ENCODE measurements at places on chromosomes 1 and 21.

GRCh38 chr21:45270306-45270821 lies 17.3 kb downstream of the POFUT2 start:
- DNase-seq = no peak

- no peak for DNase-seq
Observed at GRCh38 chr1:159266832-159267231, 35.3 kb upstream of the FCER1A start.

- no peak for DNase-seq
Observed at GRCh38 chr21:46385846-46386733, 62.1 kb downstream of the PCNT start.

GRCh38 chr21:45297869-45298268 lies 10.2 kb upstream of the POFUT2 start:
- no peak for DNase-seq

DNA sequence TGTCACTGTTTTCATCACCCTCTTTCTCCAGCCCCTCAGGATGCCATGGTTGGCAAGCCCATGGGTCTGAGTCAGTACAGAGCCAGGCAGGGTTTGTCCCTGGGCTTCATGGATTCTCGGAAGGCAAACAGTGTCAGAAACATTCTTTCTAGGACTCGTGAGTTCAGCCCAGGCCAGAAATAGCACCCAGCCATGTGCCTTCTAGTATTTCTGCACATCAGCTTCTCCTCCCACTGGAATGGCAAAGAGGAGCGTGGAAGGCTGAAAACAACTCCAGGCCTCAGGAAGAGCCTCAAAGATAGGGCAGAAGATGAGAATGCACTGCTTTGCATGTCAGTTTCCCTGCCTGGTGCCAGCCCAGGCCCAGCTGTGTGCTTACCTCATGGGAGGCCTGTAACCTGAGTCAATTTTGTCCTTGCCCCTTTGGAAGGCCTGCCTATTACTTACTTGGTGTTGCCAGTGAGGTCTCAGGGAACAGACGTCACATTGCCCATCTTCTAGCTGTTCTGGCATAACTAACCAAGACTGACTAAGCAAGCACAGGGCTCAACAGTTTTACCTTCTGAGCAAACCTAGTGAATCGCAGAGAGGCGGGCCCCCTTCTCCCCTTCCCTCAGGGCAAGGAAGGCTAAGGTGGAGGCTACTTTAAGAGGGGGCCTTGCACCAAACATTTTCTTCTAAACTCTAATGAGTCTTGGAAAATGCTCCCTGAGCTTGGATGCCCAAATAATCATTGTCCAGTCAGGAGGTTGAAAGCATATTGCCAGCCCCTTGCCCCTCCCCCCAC lies 42.4 kb downstream of the GLUL start:
- DNase-seq = no peak

DNA sequence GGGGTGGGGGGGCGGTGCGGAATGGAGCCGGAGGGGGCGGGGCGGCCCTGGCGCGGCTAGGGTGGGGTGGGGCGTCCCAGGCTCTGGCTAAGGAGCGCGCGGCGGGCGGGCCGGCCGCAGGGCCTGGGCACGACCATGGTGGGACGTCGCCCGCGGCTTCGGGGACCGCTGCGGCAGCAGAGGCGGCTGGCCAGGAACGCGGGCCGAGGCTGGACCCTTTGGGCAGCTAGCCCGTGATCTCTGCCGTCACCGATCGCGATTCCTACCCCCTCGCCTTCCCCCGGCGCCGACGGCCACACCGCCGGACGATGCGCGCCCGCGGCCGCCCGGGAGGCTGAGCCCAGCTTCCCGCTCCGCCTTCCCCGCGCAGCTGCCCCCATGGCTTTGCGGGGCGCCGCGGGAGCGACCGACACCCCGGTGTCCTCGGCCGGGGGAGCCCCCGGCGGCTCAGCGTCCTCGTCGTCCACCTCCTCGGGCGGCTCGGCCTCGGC lies at the start of gene MAP3K21:
TSS of gene MAP3K21 (plus strand) at position 74 of the 491 bp plus-strand sequence. CDS start at position 379, 305 bp downstream.
- DNase-seq = no peak

GRCh38 chr1:110084227-110085078 lies 14.0 kb upstream of the ALX3 start:
- no peak for DNase-seq

- no peak for DNase-seq
Observed at GRCh38 chr1:79006564-79006963, at the start of gene ADGRL4. ADGRL4 (minus strand) TSS chr1:79006730; CDS start chr1:79006654, 76 bp downstream.

DNA sequence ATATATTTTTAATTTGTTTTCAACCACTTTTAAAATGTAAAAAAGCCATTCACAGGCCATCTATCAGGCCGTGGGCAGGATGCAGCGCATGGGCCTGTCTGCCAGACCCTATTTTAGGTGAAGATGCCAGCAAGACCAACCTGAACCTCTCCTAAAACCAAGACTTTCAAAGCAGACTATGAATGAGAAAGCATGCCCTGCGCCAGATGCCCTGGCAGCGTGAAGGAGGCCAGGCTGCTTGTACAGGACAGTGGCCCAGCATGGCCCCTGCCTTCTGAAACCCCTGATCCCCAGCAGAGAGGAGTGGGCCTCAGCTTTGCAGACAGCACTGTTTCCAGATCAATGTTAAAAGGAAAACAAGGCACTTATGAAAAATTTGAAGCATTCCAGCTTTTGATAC lies 31.6 kb downstream of the WDR4 start:
- no peak for DNase-seq

DNA sequence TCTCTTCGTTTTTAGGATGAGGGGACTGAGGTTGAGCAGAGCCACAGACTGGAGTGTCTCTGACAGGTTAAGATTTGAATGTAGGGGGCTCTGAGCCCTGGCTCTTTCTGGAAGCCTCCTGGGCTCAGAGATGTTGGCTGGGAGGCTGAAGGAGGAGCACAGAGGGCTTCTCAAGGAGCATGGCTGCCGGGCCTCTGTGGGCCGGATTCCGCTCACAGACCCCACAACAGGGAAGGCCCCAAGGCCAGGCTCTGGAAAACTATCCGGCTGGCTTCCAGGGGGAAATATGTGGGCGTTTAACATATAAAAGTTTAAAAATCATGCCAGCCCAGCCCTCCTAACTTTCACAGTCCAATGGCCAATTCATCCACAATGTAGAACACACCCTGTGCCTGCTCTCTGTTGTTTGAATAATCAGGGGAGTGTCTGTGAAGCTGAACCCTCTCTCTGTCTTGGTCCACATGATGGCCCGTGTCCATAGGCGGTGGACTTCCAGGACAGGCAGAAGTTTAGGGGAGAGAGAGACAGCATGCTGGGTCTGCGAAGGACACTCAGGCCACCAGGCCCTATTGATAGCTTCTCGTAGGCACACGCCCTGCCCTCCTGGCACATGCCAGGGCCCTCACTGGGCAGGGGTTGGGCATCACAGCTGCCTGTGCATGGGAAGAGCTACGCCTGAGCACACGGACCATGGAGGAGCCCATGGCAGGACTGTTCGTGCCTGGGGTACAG lies 10.8 kb downstream of the OBSCN start:
- no peak for DNase-seq

DNA sequence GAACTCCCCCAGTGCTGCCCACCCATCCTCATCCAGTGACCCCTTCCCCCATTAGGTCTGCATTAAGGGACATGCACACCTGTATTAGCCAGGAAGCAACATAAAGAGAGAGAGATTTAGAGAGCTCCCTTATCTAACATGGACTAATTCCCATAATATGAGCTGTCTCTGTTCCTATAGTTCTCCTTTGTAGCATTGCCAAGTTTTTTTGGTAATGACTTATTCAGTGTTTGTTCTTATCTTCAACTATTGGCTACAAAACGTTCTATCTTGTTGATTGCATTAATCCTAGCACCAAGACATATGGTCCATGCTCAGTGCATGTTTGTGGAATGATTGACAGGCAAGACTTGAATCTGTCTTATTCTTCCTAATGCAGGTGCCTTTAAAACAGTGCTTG lies 264.0 kb downstream of the ADGRL2 start:
- DNase-seq = no peak

DNA sequence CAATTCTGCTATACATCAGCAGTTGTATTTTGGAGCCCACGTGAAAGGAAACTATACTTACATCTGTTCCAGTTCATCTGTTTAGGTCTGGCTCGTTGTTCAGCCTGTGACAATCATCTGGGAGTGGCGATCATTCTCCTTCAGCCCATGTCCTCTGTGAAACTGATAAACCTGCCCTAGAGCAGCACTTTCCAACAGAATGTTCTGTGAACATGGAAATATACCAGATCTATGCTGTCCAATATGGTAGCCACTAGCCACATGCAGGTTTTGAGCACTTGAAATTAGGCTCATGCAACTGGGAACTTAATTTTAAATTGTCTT lies 24.5 kb upstream of the COQ8A start:
- DNase-seq = no peak

DNA sequence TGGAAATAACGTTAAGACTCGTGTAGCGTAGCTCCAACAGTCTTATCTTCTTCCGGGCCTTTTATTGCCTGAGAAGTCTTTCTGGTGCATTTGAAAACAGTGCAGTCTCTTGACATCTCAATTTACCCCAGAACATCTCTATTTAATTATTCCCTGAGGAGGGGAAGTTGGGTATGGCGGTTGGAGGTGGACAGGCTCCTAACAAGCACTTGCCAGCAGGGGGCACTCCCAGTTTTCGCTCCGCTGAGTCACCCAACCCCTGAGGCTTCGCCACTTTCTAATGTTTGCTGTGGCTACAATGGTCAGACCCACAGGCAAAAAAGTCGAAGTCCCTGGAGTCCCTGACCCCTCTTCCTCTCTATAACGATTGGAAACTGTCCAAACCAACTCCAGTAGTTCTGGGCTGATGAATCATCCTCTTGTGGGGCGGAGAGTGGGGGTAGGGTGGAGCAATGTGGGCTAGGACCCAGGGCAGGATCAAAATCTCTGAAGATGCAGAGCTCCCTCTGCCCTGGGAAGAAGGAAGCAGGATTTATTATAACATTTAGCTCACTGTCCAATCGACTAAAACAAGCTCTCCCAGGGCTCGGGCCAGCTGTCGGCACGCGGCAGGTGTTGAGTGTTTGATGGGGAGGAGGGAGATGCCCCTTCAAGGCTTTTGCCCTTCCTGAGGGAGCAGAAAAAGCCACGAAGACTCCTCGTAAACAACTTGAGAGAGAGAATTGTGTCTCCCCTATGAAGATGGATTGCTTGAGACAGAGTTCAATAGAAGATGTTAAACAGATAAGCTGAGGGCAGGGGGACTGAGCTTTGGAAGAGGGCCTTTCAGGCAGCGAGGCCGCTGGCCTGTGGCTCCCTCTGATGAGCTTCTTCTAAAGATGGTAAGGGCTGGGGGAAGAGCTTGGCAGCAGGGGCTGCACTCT lies 85.7 kb downstream of the BRINP2 start:
- no peak for DNase-seq

DNA sequence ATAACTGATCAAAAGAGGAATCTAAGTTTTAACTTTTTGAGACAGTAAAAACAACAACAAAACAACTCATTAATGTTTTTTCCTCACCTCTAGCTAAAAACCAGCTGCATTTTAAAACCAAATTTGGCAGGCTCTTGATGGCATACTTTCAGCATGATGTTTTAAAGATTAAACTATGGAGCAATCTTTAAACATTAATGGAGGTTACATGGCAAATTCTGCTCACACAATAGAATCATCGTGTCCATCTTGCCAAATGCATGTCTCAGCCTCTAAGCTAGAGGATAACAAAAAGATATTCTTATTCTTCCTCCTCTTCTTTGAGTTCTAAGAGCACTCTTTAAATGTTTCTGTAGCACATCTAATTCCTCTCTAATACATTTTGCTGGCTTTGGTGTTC lies 579.8 kb upstream of the PKN2 start:
- no peak for DNase-seq

DNA sequence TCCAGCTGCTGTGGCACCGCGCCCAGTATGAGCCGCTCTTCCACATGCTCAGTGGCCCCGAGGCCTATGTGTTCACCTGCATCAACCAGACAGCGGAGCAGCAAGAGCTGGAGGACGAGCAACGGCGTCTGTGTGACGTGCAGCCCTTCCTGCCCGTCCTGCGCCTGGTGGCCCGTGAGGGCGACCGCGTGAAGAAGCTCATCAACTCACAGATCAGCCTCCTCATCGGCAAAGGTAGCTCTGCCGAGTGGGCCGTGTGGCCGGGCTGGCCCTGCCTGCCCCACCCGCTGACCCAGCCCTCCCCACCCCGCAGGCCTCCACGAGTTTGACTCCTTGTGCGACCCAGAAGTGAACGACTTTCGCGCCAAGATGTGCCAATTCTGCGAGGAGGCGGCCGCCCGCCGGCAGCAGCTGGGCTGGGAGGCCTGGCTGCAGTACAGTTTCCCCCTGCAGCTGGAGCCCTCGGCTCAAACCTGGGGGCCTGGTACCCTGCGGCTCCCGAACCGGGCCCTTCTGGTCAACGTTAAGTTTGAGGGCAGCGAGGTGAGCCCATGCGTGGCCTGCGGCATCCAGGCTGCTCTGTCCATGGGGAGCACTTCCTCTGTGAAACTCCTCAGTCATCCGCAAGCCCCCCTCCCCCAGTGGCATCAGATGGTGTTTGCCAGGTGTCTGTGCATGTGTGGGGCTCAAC lies 64.2 kb downstream of the PIK3CD start:
- no peak for DNase-seq

DNA sequence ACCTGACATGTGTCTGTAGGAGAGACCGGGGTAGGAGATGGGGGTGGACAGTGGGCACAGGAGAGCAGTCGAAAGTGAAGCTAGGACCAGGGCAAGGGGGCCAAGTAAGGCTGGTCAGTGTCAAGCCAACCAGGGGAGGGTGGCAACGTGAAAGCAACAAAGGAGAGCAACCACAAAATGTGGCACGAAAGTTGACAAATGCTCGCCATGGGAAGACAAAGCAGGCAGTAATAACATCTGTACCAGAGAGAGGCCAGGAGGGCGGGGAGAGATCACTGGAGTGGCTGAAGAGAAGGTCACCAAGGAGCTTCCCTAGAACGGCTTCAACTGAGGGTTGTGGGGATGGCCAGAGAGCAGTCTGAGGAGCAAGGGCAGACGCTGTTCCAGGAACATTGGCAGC lies 17.0 kb downstream of the QSOX1 start:
- no peak for DNase-seq

DNA sequence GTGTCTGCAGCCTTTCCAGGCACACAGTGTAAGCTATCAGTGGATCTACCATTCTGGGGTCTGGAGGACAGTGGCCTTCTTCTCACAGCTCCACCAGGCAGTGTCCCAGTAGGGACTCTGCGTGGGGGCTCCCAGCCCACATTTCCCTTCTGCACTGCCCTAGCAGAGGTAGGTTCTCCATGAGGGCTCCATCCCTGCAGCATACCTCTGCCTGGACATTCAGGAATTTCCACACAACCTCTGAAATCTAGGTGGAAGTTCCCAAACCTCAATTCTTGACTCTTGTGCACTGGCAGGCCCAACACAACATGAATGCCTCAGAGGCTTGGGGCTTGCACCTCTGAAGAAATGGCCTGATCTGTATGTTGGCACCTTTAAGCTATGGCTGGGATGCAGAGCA lies 6.8 kb downstream of the CRYZ start:
- no peak for DNase-seq

DNA sequence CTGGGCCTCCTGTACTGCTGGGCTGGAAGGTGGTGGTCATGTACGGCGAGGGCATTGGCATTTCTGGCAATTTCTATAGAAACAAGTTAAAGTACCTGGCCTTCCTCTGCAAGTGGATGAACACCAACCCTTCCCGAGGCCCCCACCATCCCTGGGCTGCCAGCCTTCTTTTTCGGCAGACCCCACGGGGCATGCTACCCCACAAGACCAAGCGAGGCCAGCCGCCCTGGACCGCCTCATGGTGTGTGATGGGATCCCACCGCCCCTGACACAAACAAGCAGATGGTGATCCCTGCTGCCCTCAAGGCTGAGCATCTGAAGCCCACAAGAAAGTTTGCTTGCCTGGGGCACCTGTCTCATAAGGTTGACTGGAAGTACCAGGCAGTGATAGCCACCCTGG lies 76.0 kb downstream of the NFASC start:
- no peak for DNase-seq
